ENCODE measurements at places on chromosomes 12 and 14.
A peak's percentile ranks its signal among the peaks of the same experiment; 100 is the strongest.

DNA sequence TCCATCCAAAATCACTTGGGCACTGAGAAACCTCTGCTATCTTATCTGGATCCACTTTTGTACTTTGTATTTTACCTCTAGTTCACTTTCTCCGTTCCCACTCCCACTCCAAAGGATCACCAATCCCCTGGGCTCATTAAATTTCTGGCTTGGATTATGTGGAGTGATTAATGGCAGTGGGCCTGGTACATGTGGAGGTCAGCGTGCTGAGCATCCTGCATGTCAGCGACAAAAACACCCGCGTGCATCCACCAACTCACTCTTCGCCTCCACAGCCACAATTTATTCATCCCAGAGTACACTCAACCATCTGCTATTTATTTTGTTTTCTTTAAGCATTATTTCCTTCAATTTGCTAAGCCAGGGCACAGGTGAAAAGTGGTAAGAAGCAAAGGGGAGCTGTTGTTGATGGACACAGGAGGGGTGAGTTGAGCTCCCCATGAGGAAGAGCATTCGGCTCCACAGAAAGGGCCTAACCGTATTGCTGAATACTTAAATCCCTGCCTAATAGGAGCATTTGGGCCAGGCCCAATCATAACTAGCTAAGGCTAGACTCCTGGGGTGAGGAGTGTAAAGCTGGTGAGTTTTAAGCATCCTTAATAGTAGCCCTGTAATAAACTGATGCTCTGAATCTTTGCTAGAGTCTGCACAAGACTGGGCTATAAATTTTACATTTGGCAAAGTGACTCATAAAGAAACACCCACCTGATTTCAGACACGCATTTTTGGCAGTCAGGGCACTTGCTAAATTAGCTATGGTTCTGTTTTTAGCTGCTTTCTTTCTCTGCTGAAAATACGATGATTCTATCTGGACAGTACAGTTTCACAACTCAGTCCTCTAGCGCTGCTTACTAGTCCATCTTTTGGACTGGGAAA, 137.8 kb downstream of the SLC25A21 start:
- no peak for DNase-seq

DNA sequence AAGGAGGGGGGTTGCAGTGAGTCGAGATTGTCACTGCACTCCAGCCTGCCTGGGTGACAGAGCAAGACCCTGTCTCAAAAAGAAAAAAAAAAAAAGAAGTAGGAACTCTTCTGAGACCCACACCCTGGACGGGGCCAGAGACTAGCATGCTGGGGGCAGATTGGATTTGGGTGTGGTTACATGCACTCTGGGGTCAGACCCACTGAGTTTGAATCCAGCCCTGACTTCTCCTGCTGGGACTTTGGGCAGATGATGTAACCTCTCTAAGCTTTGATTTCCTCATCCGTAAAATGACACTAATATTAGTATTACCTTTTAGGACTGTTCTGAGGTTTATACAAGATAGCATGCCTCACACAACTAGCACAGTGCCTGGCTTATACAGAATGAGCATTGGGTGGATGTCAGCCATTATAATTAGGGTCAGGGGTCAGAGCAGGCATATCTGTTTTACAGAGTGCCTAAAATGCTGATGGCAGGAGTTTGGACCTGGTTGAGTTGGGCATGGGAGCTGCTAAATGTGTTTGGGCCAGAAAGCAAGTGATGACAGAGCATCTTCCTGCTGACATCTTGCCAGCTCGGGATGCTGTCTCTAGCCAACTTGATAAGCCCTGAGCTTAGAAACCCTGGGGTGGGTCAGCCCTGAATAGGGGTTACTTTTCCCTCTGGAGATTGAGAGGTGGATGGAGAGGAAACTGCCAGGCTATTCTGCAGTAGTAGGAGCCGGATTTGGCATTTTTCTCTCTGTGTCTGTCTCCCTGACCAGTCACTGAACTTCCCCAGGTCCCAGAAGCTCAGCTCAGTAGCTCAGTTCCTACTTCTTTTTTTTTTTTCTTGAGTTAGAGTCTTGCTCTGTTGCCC, 15.5 kb downstream of the TPCN1 start:
- no peak for DNase-seq

GRCh38 chr12:89781156-89781555, 72.5 kb upstream of the ATP2B1 start:
- no peak for DNase-seq

DNA sequence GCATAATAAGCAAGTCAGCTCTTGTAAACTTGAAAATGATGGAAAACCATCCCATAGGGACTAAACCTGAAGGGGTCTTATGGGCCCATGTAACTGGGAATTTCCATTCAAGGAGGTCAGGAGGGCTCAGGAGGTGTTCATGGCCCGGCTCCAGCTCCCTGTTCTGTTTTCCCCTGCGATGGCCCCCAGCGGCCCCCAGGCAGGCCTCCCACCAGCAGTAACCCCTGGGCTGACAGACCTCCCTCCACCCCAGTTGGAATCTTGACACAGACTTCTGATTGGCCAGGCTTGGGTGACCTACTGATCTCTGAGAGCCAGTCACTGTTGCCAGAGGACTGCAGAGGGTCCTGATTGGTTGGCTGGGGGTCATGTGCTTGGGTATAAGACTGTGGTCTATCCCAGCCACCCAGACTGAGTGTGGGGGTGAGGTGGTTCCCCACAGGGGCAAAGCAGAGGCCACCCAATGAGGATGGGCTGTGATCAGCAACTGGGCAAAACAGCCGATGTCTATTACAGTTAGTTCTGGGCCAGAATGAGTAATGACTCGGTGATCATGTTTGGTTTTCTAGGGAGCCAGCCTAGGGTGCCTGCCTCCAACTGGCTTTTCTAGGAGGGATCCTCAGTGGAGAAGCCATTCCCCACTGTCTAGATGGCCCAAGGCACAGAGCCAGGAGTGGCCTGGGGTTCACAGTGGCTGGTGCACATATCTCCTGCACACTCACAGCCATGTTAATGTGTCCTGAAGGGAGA, 27.0 kb downstream of the RHOF start:
- no peak for DNase-seq

DNA sequence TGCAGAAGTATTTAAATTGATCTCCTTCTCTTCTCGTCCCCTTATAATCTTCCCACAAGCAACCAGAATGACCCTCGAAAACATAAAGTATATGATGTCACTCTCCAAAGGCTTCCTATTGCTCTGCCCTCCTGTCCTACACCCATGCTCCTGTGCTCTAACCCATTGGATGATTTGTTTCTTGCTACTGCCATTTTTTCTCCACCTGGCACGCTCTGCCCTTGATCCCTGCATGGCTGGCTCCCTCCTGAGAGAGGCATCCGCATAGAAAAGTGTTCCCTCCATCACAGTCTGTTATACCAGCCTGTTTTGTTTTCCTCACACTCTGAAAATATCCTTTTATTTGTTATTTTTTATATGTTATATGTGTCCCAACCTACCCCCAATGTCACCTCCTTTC, 19.8 kb downstream of the MYRFL start:
- DNase-seq = no peak

DNA sequence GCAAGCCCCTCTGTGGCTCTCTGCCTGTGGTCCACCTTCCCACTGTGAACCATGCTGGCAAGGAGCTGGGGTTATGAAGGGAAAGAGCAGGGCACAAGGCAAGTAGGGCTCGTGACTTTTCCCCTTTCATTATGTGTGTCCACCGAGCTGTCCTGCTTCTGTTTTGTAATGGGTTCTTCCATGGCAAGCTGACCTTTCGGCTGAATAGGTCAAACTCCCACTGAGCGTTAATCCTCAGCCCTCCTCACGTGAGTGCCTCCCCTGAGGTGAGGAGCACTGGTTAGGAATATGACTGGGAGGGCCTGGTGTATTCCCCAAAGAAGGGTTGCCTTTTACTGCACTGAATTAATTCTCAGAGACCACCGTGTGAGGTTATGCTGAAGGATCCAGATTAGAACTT, 424.3 kb downstream of the NPAS3 start:
- DNase-seq = no peak

DNA sequence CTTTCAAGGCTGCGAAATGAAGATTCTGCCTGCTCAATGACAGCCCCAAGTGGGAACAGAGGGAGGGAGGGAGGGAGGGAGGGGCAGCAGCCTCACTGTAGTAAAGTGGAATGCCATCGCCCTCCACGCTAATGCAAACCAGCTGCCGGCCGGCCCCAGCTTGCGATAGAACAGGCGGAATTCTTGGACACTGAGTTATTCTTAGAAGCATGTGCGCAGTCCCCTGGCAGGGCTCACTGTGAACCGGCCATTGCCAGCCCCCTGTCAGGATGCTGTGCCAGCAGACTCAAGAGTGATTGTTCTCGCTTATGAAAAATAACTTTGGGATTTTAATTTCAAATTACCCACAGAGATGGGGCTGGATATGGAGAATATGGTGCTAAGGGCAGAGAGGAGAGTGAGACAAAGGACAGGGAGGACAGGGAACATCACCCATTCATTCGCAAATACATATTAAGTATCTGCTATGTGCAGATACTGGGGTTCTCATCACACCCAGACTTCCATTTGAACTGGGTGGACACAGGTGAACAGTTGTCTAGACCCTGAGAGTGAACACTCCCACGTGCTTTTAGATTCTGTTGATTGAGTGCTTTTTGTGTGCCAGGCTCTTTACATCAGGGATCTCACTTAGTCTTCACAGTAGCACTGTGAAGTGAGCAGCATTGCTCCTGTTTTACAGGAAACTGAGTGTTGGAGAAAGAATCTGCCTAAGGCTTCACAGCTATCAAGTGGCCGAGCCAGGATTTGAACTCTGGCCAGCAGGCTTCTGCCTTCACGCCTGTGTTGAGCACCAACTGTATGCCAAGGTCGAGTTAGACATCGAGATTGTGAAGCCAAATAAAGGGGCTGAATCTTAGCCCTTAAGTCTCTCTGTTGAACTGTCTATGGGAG, 192.9 kb downstream of the C12orf75 start:
- DNase-seq = peak; percentile 70

DNA sequence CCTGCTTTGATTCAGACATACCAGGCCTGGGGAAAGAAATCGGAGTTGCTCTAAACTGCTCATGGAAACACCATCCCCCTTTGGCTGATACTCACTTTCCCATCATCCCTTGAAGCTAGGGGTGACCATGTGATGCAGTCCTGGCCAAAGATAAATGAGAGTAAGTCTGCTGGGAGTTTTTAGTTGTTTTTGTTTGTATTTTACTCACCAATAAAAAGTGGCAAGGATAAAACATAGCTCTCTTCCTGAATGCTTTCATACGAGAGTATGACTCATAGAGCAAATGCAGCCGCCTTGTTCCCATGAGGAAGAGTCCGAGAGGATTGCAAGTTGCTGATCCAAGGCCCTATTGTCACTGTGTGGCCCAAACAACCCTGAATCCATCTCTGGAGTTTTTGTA, 126.4 kb upstream of the TMEM132C start:
- DNase-seq = no peak

Measured in ureter (tissue), 1 donor.